ENCODE measurements at places on chromosomes 4 and X. TPM values are rescaled to one million over a fixed set of nuclear protein-coding genes. Genes with fewer than 3 reads are reported as not detected.
A peak's percentile ranks its signal among the peaks of the same experiment; 100 is the strongest.

GRCh38 chrX:3136161-3136961 is 95.1 kb downstream of the ARSF start:
- DNase-seq = no peak

DNA sequence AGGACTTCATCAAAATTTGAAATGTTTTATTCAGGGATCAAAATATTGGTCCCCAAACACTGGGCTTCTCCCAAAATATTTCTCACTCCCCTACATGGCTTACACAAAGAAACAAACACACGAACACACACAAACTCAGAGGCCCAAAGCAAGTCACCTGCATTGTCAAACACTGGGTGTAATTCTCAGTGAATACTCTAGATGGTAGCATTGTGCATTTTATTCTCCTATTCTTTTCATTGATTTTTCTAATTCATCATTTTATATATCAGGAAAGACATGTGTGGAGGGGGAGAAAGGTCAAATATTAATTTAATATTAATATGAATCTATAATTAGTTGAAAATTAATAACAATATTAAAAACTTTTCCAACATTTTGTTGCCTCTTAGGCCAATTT is 72.3 kb upstream of the TNMD start:
- DNase-seq = peak; percentile 14

GRCh38 chr4:99411041-99411440 is 24.1 kb downstream of the ADH7 start:
- DNase-seq = no peak

DNA sequence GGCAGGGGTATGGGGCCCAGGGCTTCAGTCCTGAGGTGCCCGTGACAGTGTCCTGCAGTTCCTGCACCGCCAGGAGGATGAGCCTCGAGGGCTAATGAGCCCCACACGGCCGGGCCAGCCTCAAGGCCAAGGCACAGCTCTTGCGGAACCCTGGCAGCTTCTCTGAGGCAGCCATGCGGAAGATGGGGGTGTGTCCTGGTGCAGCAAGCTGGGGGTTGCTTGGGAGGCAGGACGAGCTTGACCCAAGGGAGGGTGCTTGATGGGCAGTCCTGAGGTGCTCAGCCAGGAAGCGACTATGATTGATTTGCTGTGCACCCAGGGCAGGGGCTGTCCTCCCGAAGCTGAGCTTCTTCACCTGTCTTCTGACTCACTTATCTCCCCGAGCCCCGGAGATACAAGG is 9.1 kb upstream of the FGFR3 start:
- no peak for DNase-seq

DNA sequence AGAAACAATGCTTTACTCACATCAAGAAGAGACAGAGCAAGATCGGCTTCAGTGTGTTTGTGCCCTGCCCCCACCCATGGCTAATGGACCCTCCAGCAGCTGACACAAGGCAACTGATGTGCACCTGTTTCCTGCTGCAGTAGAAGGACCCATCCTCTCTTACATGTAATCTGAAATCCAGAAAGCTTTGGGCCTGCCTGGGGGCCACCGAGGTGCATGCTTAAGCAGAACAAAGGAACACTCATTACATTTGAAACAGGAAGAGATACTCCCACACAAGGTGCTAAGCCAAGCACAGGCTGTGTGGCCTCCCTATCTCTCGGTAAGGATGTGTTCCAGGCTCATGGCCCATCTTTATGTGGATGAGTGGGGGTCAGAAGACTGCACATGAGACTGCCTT is 338.0 kb downstream of the SPOCK3 start:
- no peak for DNase-seq

GRCh38 chr4:156201050-156201449 is 247.4 kb upstream of the CTSO start:
- no peak for DNase-seq

DNA sequence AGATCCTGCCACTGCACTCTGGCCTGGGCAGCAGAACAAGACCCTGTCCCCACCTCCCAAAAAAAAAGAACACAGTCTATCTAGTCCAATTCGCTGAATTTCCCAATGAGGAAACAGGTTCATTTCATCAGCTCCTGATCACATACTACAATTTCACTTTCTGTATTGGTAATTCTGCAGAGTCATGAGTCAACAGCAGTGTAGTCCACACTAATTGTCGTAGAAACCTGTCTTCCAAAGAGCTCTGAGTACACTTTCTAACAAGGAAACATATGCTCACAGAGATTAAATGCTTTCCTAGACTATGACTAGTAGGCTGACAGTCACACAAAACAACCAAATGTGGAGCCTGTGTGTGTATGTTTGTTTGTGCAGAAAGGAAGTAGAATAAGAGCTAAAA is 91.9 kb downstream of the GPC4 start:
- no peak for DNase-seq

GRCh38 chr4:73221734-73222133 is 36.9 kb downstream of the ANKRD17 start:
- DNase-seq = no peak

The ZDHHC15 gene
- 0.17 TPM for total RNA-seq

The GYPB gene
- not detected for total RNA-seq

The SGMS2 gene
- 63.7 TPM for total RNA-seq

The MAGEA6 gene
- not detected for total RNA-seq

Data from fibroblast of lung (primary cell).